ENCODE measurements at places on chromosomes 4 and X. TPM values are rescaled to one million over a fixed set of nuclear protein-coding genes. Genes with fewer than 3 reads are reported as not detected.

DNA sequence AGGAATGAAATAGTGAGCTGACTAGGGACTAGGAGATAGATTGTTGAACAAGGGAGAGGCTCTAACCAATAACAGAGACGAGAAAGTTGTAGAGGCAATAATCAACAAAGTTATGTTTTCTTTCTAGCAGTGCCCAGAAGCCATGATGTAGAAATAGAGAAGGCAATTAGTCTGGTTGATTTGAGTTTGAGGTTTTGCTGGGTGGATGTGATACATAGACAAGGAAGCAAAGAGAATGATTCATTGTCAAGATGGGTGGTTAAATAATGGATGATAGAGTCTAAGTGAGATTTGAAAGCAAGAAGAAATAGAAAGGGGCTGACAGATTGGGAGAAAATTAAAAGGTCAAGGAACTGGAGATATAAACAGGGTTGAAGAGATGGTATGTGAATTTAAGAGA is 11.2 kb downstream of the RBM41 start:
- H3K4me3 ChIP-seq: no peak overlapping the region
- no peak for DNase-seq
- H3K4me1 ChIP-seq: peaks cover 10% of the 10 kb centered on the region
- no peaks in the 10 kb centered on the region for H3K27me3 ChIP-seq

DNA sequence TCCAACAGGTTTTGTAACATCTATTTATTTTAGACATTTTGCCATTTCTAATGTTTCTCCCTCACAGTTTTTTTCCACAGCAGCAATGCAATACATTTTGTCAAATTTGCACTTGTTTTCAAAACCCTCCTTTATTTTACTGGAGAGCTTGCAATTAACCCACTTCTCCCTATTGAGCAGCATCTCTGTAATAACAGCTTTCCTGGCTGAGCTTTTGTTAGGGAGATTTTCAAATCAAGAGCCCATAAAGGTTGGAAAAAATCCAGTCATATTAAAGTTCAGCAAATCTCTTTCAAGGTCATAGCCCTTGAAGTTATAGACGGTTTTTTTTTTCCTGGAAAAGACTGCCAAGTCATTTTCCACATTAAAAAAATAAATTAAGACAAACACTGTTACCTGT is 450.6 kb upstream of the TENM3 start:
- H3K4me3 ChIP-seq: no peak overlapping the region
- no peak overlapping the region for H3K27ac ChIP-seq
- no peaks in the 10 kb centered on the region for H3K36me3 ChIP-seq
- H3K27me3 ChIP-seq: no peaks in the 10 kb centered on the region

The TRMT44 gene
- total RNA-seq: 17.8 TPM

DNA sequence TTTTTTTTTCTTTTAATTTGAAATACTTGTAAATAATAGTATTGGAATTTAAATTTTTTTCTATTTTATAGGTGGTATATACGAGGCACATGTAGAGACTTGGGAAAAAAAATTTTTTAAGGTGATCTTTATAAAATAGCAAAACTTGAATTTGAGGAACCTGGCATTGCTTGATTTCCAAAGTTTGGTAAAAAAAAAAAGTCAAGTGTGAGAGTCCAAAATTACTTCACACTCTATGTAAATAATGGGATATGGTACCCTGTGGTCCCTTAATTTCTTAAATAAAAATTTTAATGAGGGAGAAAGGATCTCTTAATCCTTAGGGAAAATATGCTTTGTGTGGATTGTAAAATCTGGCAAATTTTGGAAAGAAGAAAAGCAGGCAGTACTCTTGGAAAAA is 19.0 kb downstream of the SPRY1 start:
- H3K4me3 ChIP-seq: no peak overlapping the region
- H3K27me3 ChIP-seq: no peaks in the 10 kb centered on the region
- no peak overlapping the region for H3K27ac ChIP-seq

GRCh38 chr4:71194454-71194853 is 144.4 kb upstream of the SLC4A4 start:
- H3K27me3 ChIP-seq: peaks cover 26% of the 10 kb centered on the region
- peaks cover 8% of the 10 kb centered on the region for H3K4me1 ChIP-seq
- no peak overlapping the region for H3K4me3 ChIP-seq
- DNase-seq: no peak
- no peaks in the 10 kb centered on the region for H3K36me3 ChIP-seq

GRCh38 chrX:42755815-42756214 is 22.1 kb downstream of the PPP1R2C start:
- H3K27ac ChIP-seq: no peak overlapping the region
- DNase-seq: no peak
- no peaks in the 10 kb centered on the region for H3K36me3 ChIP-seq
- H3K4me3 ChIP-seq: no peak overlapping the region

The ACOT9 gene
- total RNA-seq: 39.5 TPM

- no peak overlapping the region for H3K4me3 ChIP-seq
- peaks cover 56% of the 10 kb centered on the region for H3K36me3 ChIP-seq
- peaks cover 41% of the 10 kb centered on the region for H3K4me1 ChIP-seq
- no peaks in the 10 kb centered on the region for H3K27me3 ChIP-seq
- DNase-seq: peak; percentile 85
Observed at GRCh38 chr4:6134612-6135220, 65.6 kb downstream of the JAKMIP1 start.

The LAMP2 gene
- 59.4 TPM for total RNA-seq

- no peak overlapping the region for H3K4me3 ChIP-seq
- no peak overlapping the region for H3K27ac ChIP-seq
- H3K36me3 ChIP-seq: no peaks in the 10 kb centered on the region
- no peak for DNase-seq
- H3K27me3 ChIP-seq: peaks cover 1% of the 10 kb centered on the region
Observed at GRCh38 chr4:138949866-138950265, 65.7 kb upstream of the NOCT start.

The TASL gene
- total RNA-seq: 4.3 TPM

The ATP2B3 gene
- not detected for total RNA-seq

GRCh38 chr4:99665983-99666382 is 8.4 kb upstream of the C4orf54 start:
- no peak overlapping the region for H3K27ac ChIP-seq
- no peak overlapping the region for H3K4me3 ChIP-seq
- peaks cover 12% of the 10 kb centered on the region for H3K27me3 ChIP-seq
- no peaks in the 10 kb centered on the region for H3K36me3 ChIP-seq

DNA sequence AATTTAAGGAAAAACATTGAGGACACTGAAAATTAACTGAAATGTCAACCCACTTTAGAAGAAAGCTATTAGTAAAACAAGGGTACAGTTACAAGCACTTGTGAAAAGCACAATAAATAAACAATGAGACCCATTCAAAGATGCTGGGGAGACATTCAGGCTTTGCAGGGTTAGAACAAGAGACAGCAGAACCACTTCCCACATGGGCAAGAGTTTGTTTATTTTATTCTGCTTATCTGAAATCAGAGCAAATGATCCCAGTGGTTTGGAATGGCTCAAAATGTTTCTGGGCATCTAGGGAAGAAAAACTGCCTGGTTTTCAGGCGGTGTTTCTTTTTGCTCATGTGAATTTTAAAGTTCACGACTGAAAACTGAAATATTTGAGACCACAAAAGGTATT is 42.4 kb downstream of the PPP3CA start:
- H3K4me1 ChIP-seq: peaks cover 22% of the 10 kb centered on the region
- H3K4me3 ChIP-seq: no peak overlapping the region
- no peak overlapping the region for H3K27ac ChIP-seq

- peaks cover 8% of the 10 kb centered on the region for H3K36me3 ChIP-seq
- H3K27ac ChIP-seq: peak overlapping the region; percentile 87
- H3K4me3 ChIP-seq: peak overlapping the region; percentile 94
- peaks cover 47% of the 10 kb centered on the region for H3K4me1 ChIP-seq
- peak; percentile 40 for DNase-seq
Observed at GRCh38 chr4:4541040-4541631, 712 bp downstream of the STX18 start.

- H3K27me3 ChIP-seq: peaks cover 4% of the 10 kb centered on the region
- no peaks in the 10 kb centered on the region for H3K36me3 ChIP-seq
- H3K4me1 ChIP-seq: no peaks in the 10 kb centered on the region
- H3K4me3 ChIP-seq: no peak overlapping the region
- no peak for DNase-seq
Observed at GRCh38 chr4:79874197-79874596, 198.8 kb downstream of the ANTXR2 start.

The SLC10A4 gene
- total RNA-seq: not detected

DNA sequence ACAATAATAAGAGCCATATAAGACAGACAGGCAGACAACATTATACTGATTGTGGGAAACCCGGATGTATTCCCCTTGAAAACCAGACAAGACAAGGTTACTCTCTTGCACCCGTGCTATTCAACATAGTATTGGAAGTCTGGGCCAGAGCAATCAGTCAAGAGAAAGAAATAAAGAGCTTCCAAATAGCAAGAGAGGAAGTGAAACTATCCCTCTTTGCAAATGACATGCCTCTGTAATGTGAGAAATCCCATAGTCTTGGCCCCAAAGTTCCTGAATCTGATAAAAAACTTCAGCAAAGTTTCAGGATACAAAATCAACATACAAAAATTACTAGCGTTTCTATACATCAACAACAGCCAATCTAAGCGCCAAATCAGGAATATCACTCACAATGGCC is 102.1 kb downstream of the DCAF12L2 start:
- H3K27me3 ChIP-seq: no peaks in the 10 kb centered on the region
- no peak for DNase-seq
- H3K27ac ChIP-seq: no peak overlapping the region
- H3K4me3 ChIP-seq: no peak overlapping the region
- H3K4me1 ChIP-seq: no peaks in the 10 kb centered on the region
- no peaks in the 10 kb centered on the region for H3K36me3 ChIP-seq

The MAGEA3 gene
- not detected for total RNA-seq

The SLC49A3 gene
- 0.40 TPM for total RNA-seq

DNA sequence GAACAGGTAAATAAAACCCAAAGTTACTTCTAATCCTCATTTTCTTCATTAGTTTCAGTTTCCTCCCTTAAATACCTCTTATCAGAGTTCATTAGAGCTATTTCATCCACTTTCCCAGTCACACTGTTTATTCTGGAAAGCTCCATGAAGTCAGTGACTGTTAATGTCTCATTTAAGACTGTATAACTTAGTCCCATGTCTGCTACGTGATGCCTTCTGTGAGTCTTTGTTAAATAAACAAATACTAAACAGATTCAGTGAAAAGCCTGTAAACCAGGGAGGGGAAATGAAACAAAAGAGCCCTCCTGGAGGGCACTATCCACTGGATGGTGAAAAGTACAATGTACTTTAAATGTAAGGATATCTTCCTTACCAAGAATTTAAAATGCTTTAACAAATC is 24.7 kb downstream of the ACE2 start:
- no peak overlapping the region for H3K4me3 ChIP-seq
- DNase-seq: no peak
- no peak overlapping the region for H3K27ac ChIP-seq
- H3K27me3 ChIP-seq: peaks cover 2% of the 10 kb centered on the region
- no peaks in the 10 kb centered on the region for H3K4me1 ChIP-seq

The DUSP21 gene
- not detected for total RNA-seq

The KANTR gene
- 7.7 TPM for total RNA-seq

- no peak overlapping the region for H3K27ac ChIP-seq
- H3K36me3 ChIP-seq: no peaks in the 10 kb centered on the region
- H3K4me3 ChIP-seq: no peak overlapping the region
- peaks cover 9% of the 10 kb centered on the region for H3K27me3 ChIP-seq
- H3K4me1 ChIP-seq: no peaks in the 10 kb centered on the region
- no peak for DNase-seq
Observed at GRCh38 chr4:145520172-145520571, 38.5 kb downstream of the SMAD1 start.

- H3K4me1 ChIP-seq: peaks cover 5% of the 10 kb centered on the region
- DNase-seq: peak; percentile 9
- no peaks in the 10 kb centered on the region for H3K27me3 ChIP-seq
- no peak overlapping the region for H3K27ac ChIP-seq
Observed at GRCh38 chr4:2343476-2343875, 75.0 kb downstream of the ZFYVE28 start.

DNA sequence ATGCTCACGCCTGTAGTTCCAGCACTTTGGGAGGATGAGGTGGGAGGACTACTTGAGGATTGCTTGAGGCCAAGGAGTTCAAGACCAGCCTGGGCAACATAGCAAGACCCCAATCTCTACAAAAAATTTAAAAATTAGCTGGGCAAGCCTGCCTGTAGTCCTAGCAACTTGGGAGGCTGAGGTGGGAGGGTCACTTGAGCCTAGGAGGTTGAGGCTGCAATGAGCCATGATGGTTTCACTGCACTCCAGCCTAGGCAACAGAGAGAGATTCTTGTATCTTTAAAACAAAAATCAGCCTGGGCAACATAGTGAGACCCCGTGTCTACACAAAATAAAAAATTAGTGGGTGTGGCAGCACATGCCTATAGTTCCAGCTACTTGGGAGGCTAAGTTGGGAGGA is 1.9 kb downstream of the ZNF41 start:
- no peak overlapping the region for H3K27ac ChIP-seq
- no peaks in the 10 kb centered on the region for H3K27me3 ChIP-seq
- peaks cover 13% of the 10 kb centered on the region for H3K36me3 ChIP-seq
- H3K4me3 ChIP-seq: peak overlapping the region; percentile 92
- DNase-seq: no peak
- peaks cover 35% of the 10 kb centered on the region for H3K4me1 ChIP-seq

GRCh38 chr4:82561786-82562563 is at the start of gene TMEM150C:
Gene TMEM150C, minus strand, starts transcription at chr4:82561988. Its CDS starts 57,331 bp downstream, at chr4:82504657.
- no peak within 1 kb of the TSS for H3K27ac ChIP-seq
- no peak for DNase-seq
- peaks cover 13% of the 10 kb centered on the region for H3K4me1 ChIP-seq
- peaks cover 58% of the 10 kb centered on the region for H3K27me3 ChIP-seq

- no peaks in the 10 kb centered on the region for H3K36me3 ChIP-seq
- H3K27me3 ChIP-seq: peaks cover 59% of the 10 kb centered on the region
- H3K27ac ChIP-seq: peak within 1 kb of the TSS; percentile 17
- peaks cover 17% of the 10 kb centered on the region for H3K4me1 ChIP-seq
- peak within 1 kb of the TSS; percentile 72 for H3K4me3 ChIP-seq
Observed at GRCh38 chr4:127782275-127783025, at the start of gene HSPA4L. Gene HSPA4L, plus strand, starts transcription at chr4:127782322. Its CDS starts 229 bp downstream, at chr4:127782551.

The F8A2 gene
- total RNA-seq: not detected

- no peak overlapping the region for H3K27ac ChIP-seq
- DNase-seq: no peak
- H3K4me1 ChIP-seq: no peaks in the 10 kb centered on the region
- no peaks in the 10 kb centered on the region for H3K36me3 ChIP-seq
- H3K27me3 ChIP-seq: peaks cover 9% of the 10 kb centered on the region
Observed at GRCh38 chr4:153927451-153927850, 138.6 kb upstream of the SFRP2 start.

DNA sequence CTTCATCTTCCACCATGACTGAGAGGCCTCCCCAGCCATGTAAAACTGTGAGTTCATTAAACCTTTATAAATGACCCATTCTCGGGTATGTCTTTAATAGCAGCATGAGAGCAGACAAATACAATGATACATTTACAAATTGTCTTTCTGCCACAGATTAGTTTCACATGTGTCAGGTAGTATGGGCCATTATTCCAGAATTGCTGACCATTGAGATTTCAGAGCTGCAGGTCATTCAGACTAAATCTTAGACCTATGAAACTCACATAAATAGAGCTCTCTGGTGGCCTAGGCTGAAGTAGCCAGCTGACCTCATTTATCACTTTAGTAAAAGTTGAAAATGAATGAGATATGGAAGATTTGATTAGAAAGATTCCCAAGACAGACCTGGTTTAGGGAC is 105.8 kb downstream of the FIP1L1 start:
- H3K4me3 ChIP-seq: no peak overlapping the region
- no peaks in the 10 kb centered on the region for H3K4me1 ChIP-seq
- H3K27ac ChIP-seq: no peak overlapping the region
- H3K36me3 ChIP-seq: no peaks in the 10 kb centered on the region

The AP1AR gene
- total RNA-seq: 17.2 TPM

Data from activated CD4-positive, alpha-beta memory T cell treated with anti-CD3 and anti-CD28 coated beads, Interleukin-2, amount 10 ng/mL, durations not matched to agents 7 days and 5 days (primary cell).